T-cell (primary cell): ENCODE measurements at places on chromosomes 2 and 18.

DNA sequence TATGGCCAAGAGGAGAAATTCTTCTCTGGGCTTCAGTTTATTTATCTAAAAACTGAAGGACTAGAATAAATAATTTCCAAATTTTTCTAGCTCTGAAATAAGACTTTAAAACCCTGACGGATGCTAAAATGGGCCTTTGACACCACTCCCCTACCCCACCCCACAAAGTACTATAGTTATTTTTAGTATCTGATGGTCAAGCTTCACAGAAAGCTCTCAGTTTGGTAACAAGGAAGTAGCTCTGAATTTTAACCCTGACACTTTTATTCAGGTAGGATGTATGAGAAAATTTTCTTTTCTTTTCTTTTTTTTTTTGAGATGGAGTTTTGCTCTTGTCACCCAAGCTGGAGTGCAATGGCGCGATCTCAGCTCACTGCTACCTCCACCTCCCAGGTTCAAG lies 2.4 kb downstream of the RBKS start:
- no peak for DNase-seq

GRCh38 chr18:22044474-22045220 lies 124.7 kb upstream of the GATA6 start:
- no peak for DNase-seq

DNA sequence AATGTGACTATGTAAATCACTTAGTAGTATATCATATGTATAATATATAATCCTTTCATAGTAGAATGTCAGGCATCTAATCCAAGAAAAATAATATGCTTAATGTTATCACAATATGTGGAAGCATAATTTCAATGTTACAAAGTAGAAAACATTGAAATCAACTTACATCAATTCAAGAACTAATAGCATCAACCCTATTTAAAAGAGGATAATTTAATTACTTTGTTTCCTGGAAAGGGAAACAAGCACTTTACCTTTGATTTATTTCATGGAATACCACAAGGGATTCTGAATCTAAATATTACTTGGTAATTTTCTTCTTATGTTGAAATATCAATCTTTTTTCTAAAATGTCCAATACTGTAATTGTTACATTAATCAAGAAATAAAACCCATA lies 30.6 kb upstream of the SOCS6 start:
- DNase-seq, result no peak

DNA sequence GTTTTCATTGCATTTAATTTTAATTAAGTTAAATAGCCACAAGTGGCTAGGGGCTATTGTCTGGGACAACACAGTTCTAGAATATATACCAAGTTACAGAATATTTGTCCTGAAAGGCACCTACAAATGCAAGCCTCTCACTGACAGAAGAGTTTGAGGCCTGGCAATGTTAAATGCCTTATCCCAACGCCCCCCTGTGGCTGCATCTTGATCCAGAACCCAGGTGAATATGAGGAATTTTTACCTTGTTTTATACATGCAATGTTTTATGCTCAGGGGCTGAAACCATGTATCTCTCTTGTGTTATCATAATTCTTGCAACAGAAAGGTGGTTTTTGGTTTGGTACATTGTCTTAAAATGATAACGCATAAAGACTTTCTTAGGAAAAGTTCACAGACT lies 71.8 kb upstream of the SEC11C start:
- DNase-seq, result no peak

DNA sequence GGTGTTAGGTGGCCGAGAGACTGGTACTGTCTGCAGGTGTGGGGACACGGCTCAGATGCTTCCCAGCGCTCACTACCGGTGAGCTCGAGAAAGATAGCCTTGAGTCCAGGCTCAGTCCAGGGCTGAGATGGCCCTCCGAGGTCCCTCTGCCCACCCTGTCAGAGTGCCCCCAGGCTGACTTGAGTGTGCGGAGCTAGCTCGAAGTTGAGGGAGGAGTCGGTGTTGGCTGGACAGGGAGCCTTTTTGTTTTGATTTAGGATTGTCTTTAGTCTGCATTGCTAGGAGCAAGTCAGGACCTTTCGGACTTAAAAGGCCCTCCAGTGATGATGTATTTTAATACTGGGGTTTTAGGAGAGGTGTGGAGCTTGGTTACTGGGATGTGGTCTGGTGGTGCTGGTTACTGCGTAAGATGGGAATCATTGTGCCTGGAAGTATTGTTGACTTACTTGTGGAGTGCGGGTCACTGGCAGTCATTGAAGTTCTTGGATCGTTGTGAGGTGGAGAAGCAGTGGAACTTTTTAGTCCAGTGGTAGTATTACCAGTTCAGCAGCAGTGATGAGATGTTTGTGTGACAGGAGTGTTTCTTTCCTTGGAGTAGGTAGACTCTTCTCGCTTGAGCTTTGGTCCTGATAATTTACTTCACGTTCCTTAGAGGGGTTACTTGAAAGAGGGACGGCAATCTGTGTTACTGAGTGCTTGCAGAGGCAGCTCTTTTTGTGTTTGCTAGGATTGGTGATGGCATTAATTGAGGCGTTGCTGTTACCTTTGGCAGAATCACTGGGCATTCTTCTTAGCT lies 633 bp downstream of the KIAA1328 start:
- DNase-seq, result no peak

DNA sequence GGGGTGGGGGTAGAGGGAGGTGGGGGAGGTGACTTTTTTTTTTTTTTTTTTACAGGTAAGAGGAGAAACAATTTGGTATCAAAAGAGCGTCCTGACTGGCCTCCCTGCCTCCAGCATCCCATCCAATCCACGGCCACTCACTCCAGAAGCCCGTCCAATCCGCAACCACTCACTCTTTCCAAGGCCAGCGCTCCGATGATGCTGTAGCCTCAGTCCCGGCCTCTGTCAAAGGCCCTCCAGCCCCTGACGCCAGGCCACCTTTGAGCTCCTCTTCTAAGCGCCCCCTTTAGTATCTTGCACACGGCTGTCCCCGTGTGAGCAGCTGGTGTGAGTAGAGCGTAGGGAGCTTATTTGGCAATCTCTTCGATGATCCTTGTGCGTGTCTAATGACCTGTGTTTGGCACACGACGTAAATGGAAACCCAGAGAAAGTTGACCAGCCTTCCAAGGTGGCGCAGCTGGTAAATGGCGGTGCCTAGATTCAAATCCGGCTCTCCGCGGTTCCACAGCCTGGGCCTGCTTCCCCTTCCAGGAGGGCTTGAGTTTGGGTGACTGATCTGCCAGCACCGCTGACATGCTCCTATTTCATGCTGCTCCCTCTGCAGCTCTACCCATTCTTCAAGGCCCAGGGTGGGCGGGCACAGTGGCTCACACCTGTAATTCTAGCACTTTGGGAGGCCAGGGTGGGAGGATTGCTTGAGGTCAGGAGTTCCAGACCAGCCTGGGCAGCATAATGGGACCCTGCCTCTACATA lies 23.8 kb upstream of the PXDN start:
- no peak for DNase-seq

DNA sequence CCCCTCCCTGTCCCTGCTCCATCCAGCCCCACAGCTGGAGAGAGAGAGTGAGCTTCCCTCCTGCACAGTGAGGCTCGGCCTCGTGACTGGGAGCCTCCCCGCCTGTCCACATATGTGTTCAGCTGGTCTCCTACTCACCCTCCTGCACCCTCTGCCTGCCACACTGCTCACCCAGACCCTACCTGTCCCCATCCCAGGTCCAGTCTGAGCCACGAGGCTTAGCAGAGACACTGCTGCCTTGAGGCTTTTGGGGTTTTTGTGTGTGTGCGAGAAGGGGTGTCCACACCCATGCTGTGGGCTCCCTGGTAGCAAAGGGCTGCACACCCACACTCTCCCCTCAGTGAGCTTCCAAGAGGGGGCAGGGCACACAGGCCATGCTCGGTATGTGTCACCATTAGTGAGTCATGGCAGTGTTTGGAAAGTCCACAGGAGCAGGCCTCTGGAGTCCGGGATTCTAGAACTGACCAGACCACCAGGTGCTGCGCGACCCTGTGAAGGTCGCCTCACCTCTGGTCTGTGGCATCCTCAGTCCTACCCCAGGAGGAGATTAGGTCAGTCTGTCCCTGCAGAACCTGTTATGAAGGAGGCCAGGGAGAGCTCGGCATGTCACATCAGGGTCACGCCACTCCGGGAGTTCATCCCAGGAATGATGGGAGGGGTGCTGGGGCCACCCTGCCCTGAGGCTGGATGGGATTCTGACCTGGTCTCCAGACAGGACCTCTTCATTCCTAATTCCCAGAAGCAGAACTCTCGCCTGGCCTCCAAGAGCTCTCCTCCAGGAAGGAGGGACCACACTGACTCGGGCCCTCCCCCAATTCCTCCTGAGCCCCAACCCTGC lies 39.9 kb upstream of the SMAD7 start:
- DNase-seq, result no peak

- DNase-seq, result no peak
Measured at GRCh38 chr2:1375794-1376193, 37.5 kb upstream of the TPO start.

DNA sequence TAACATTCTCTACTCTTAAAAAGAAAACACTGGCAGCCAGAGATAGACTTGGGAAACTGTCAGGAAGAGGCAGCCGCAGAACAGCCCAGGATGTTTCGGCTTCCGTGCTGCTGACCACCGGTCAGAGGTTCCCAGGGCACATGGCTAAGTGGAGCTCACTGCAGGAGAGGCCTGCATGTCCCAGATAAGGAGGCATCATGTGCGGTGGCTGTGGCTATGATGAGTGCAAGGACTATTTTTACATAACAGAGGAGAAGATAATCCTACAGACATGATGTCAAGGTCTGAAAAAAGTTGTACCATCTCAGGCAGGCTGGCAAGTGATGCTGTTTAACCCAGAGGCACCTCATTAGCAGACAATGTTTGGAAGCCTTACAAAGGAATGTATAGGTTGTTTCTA lies 252.3 kb downstream of the CYRIA start:
- DNase-seq, result no peak

GRCh38 chr2:232891621-232892071 lies 21.6 kb downstream of the SNORC start:
- DNase-seq, result no peak

DNA sequence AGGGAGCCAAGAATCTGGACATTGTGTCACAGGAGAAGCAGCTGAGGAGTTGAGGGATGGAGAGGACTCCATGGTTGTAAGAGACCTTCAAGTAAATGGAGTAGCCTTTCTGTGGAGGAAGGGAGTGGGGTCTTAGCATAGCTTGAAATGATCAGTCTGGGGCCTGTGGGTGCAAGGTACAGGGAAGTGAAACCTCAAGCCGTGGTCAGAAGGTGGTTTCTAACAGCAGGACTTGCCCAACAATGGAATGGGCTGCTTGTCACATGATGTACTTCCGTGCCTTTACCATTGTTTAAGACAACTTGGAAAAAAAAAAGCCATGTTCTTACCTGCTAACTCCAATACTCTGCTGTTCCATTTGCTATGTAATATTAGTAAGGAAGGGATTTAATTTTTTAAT lies 140.7 kb downstream of the LDLRAD4 start:
- DNase-seq, result no peak

- DNase-seq, result no peak
Measured at GRCh38 chr2:176104316-176105077, 2.6 kb upstream of the HOXD11 start.

DNA sequence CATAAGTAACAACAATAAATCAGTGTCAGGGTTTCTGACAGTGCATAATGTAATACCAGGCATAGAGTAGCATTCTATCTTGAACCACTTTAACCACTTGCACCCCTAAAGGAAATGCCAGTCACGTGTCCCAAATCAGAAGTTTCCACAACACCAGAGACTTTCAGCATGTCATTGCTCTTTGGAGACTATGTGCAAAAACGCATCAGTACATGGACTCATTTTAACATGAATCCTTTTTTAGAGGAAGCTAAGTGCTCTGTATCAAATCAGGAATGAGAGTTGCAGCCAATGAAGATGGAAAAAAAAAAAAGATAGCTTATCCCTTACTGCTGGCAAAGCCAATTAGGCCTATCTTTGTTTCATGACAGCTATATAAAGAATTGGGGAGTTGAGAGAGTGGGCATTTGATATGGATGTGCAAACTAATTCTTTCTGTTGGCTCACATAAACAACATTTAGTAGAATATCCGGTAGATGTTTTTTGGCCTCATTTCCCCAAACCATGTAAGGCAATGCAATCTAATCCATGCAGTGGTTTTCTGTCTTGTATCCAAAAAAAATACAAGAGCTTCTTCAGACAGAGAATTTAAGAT lies 353.1 kb downstream of the IRS1 start:
- no peak for DNase-seq

GRCh38 chr2:70569559-70569958 lies 15.9 kb upstream of the TGFA start:
- DNase-seq, result no peak

GRCh38 chr2:212646698-212647366 lies 108.2 kb upstream of the ERBB4 start:
- no peak for DNase-seq

DNA sequence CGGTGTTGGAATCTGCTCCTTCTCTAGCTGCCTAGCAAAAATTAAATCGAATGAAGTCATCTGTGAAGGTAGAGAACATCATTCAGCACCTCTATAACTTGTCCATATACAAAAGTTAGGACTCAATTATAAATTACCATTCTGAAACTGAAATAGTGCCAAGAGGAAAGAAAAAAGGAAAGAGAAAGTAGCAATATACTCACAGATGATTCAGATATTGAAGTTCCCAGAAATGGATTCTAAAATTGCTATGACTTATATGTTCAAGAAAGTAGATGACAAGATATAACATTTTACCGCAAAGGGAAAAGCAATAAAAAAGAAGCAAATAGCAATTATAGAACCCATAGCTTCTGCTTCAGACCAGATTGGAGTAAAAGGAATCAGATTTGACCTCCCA lies 333.6 kb upstream of the GYPC start:
- DNase-seq, result no peak

GRCh38 chr2:28325567-28326468 lies 66.8 kb upstream of the FOSL2 start:
- no peak for DNase-seq

GRCh38 chr2:28360718-28361293 lies 31.9 kb upstream of the FOSL2 start:
- DNase-seq, result no peak

GRCh38 chr2:234195516-234195915 lies 145.0 kb downstream of the SPP2 start:
- DNase-seq, result no peak

GRCh38 chr18:34219651-34220050 lies 5.1 kb downstream of the NOL4 start:
- DNase-seq, result no peak

- DNase-seq, result no peak
Measured at GRCh38 chr2:225532096-225532495, 132.6 kb downstream of the NYAP2 start.
